CMK (cell line): ENCODE measurements at places on chromosomes 11 and 22.

GRCh38 chr22:20438678-20439492 is 1.3 kb upstream of the SCARF2 start:
- DNase-seq: no peak

GRCh38 chr11:64321026-64321425 is 3.1 kb downstream of the PRDX5 start:
- no peak for DNase-seq

- DNase-seq: no peak
These were observed 11.3 kb upstream of the TSGA10IP start for GRCh38 chr11:65934014-65934413.

- DNase-seq: no peak
These were observed 9.6 kb downstream of the BTG4 start for GRCh38 chr11:111502611-111503010.

- DNase-seq: no peak
These were observed 1163.7 kb downstream of the FAM181B start for GRCh38 chr11:81569999-81570398.

DNA sequence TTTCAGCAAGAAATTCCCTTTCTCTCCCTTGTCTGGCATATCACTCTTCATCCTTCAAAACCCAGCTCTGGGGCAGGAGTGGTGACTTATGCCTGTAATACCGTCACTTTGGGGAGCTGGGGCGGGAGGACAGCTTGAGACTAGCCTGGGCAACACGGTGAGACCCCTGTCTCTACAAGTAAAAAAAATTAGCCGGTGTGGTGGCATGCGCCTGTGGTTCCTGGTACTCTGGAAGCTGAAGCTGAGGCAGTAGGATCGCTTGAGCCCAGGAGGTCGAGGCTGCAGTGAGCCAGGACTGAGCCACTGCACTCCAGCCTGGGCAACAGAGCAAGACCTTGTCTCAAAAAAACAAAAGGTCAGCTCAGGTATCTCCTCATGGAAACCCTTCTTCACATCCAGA is 1.4 kb upstream of the RCE1 start:
- no peak for DNase-seq

DNA sequence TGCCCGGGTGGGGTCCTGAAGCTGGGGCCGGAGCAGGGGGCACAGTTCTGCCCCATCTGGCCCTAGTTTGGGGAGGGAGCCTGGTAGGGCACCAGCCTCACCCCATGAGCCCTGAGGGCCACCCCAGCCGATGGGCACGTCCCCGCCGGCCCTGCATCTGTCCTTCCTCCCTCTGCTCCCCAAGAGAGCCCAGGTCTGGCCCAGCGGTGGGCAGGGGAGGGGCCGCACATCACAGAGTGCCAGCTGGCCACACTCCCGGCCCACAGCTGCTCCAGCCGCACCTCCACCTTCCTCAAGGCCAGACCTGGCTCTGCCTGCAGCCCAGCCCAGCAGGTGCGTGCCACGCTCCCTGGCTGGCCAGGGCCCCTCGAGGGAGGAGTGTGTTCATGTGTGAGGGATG is 21.6 kb downstream of the BRSK2 start:
- DNase-seq: no peak
